HS-27A (cell line): ENCODE measurements at places on chromosomes 16 and 17.

DNA sequence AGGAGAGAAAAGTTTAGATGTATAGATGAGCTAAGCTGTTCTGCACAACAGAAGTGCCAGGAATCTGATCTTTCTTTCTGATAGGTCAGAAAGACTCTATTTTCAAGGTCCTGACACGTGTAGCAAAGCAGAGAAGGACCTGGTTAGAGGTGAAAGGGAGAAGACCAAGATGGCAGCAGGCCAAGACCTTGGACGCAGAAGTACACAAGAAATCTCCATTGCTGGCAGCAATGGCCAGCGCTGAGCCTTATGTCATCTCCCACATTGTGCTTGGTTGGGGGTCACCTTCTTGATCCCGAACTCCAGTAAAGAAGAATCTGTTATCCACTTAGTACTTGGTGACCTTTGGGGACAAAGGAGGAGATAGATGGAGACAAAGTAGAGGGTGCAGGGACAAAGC lies 41.8 kb upstream of the AKAP1 start:
- DNase-seq: no peak

DNA sequence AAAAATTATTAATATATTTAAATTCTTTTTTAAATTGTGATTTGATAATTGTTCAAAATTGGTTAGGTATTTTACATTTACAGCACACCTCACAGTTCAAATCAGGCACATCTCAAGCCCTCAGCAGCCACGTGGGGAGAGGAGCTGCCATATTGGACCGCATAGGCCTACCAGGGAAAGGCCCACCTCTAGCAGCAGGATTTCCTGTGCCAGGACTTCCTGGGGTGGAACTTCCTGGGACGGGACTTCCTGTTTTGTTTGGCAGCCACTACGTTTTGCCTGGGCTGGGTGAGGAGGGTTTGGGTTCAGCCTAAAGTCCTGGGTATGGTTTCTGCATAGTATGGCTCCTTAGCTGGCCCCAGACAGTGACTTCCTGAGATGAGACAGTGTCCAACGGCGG lies 298.5 kb upstream of the FOXF1 start:
- DNase-seq: no peak

DNA sequence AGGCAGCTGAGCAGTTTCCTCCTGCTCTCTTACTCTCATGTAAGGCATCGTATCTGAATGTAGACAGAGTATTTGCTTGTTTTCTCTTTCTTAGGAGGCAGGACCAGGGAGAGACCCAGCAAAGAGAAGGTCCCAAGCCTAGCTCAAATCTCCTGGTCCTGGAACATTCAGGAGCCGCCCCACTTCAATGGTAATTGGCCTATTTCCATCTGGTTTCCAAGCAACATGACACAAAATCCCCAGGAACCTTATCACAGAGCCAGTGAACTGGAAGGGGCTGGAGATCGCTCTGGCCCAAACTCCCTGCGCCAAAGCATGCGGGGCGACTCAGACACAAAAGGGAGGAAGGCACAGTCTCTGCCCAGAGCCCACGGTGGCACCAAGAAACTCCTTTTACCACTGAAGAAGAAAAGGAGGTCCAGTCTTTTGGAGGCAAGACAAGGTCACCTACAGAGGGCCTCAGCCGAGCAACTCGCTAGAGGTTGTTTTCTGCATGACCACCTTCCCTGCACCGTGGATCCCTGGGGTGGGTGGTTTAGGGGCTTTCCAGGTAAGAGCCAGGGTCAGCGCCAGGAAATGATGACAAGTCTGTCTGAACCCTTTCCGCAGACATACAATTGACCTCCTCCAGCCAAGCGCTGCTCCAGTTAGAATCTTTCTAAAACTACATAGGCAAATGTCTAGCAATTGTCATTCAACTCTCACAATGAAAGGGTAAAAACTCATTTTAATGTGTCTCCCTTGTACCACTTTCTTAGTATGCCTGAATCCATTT lies 394.7 kb downstream of the SOX9 start:
- no peak for DNase-seq

DNA sequence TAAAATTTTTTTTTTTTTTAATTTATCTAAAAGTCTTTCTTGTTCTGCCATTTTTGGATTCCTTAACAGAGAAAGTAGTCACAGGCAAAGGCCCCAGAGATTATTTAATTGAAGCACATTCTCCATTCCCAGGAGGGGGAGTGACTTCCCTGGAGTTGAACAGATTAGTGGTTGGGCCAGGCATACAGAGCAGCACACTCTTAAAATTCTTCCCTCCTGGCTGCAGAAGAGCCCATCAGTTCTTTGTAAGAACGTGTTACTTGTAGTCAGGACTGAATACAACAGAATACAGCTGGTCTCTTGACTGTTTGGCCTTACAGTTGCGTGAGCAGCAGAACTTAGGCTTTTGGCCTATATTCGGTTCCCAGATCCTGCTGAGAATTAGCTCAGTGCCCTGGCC lies 1.8 kb downstream of the ALKBH5 start:
- no peak for DNase-seq

DNA sequence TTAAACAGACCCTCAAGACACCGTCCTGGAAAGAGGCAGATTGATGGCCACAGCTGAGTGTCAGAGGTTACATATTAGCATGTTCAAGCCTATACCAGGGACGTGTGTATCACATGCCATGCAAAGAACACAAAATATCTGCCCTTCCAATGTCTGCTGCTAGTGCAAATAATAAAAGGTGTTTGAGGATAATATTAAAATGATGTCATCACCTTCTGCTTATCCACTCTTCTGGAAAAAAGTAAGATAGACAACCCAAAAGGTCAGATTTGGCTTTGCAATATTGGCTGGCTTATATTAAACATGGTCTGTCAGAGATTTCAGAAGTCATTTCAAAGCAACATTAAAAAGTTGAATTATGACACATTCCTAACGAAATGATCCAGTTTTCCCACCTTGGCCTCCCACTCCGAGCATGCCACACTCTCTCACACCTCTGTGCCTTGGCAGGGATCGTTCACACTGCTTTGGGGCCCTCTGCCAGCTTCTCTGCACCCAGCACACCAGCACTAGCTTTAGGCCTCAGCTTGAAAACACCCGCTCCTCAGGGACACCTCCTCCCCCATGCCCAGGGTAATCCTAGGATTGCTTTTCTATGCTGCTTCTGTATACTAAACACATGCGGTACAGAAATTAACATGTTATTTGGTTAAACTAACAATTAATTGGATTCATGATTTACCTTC lies 248.2 kb downstream of the NTN1 start:
- no peak for DNase-seq

DNA sequence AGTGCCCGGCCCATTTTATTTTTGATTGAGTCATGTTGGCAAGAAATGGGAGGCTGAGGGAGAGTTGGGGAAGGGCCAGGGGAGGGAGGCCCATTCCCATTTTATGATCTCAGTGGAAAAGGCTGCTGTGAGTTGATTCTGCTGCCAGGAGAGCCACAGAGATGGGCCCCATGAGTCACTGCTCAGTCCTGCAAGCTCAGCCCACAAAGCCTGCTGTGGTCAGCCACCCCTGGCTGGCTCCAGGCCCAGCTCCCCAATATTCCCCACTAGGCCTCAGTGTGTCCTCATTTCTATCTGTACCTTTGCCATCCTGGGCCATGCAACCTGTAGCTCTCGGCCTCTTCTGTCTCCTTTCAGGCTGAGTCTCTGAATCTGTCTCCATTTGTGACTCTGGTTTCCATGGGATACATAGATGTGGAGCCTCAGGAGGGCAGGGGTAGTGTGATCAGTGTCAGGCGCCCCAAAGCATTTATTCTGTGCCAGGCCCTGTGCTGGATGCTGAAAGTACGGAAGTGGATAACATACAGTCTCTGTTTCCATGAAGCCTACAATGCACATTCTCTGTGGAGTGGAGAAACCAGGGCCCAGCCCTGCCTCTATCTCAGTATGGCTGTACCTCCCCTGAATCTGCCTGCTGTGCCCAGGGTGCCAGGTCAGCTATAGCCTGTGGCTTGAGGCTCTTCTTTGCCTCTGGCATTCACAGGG lies 1.9 kb upstream of the PLEKHG4 start:
- DNase-seq: peak; percentile 98

- DNase-seq: no peak
Measured at GRCh38 chr17:10067446-10068143, 130.8 kb downstream of the GAS7 start.

- no peak for DNase-seq
Measured at GRCh38 chr17:74750039-74750326, 1.6 kb downstream of the NHERF1 start.

DNA sequence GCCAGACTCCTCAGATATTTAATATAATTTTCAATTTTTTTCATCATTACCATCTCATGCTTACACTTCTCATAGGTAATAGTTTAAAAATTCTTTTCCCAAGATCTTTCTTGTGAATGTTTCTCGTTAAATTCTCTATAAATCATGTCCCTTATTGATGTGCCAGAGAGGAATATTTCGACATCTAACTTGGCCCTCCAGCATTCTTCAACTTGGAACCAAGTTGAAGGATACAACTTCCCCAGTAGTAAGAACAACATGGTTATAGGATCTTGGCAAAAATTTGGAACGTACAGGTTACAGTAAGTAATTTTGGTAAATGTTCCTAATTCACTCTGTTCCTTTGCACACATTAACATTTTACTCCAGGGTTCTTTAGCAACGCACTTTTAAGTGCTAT lies 731.8 kb downstream of the CDH11 start:
- no peak for DNase-seq

DNA sequence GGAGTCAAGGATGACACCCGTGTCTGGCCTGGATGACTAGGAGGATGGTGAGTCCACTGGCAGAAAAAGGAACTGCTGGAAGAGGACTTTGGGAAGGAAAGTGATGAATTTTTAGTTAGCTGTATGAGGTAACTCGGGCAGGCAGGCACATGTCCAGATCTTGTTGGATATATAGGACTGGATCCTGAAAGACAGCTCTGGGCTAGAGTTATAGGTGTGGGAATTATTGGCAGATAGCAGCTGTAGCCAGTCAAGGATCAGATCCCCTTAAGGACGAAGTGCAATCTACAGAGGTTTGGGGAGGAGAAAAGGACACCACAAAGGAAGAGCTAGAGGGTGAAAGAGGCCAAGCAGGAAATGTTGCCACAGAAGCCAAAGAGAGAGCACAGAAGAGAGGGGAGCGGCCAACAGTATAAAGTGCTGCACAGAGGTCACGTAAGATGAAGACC lies 10.1 kb downstream of the CYB5D1 start:
- no peak for DNase-seq
